Dermis microvascular lymphatic vessel endothelial cell (primary cell): ENCODE measurements at places on chromosomes 7 and 10. TPM values are rescaled to one million over a fixed set of nuclear protein-coding genes. Genes with fewer than 3 reads are reported as not detected.
A peak's percentile ranks its signal among the peaks of the same experiment; 100 is the strongest.

- no peak for DNase-seq
These were observed 13.7 kb upstream of the HOXA13 start for GRCh38 chr7:27213433-27214238.

GRCh38 chr7:1709900-1710299, 39.8 kb downstream of the ELFN1 start:
- DNase-seq = no peak

- no peak for DNase-seq
These were observed 12.0 kb upstream of the NRCAM start for GRCh38 chr7:108468246-108468645.

- no peak for DNase-seq
These were observed 67.5 kb downstream of the DNAJC12 start for GRCh38 chr10:67770537-67770936.

- DNase-seq = no peak
These were observed 6.4 kb downstream of the NOD1 start for GRCh38 chr7:30472081-30472783.

- peak; percentile 51 for DNase-seq
These were observed 97.0 kb downstream of the TPK1 start for GRCh38 chr7:144738708-144739314.

GRCh38 chr7:139823959-139824521, 5.0 kb upstream of the TBXAS1 start:
- DNase-seq = no peak

- DNase-seq = no peak
These were observed 862.5 kb downstream of the KCNMA1 start for GRCh38 chr10:76774987-76775603.

DNA sequence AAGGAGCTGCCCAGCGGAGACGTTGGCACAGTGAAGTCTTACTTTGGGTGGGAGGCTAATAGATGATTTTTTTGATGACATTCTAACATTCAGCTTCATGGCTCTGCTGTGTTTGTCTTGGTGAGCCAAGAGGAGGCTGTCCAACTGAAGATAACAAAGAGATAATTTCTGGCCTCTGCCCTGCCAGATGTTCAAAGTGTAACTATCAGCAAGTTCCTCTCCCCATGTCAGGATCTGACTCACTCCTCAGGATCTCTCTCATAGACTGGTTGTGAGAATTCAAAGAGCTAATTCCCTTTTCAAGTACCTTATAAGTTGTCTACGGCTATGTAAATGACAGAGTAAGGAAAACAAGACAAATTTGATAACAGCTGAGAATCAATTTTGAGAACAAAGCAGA, 1340.9 kb downstream of the XPNPEP1 start:
- no peak for DNase-seq

DNA sequence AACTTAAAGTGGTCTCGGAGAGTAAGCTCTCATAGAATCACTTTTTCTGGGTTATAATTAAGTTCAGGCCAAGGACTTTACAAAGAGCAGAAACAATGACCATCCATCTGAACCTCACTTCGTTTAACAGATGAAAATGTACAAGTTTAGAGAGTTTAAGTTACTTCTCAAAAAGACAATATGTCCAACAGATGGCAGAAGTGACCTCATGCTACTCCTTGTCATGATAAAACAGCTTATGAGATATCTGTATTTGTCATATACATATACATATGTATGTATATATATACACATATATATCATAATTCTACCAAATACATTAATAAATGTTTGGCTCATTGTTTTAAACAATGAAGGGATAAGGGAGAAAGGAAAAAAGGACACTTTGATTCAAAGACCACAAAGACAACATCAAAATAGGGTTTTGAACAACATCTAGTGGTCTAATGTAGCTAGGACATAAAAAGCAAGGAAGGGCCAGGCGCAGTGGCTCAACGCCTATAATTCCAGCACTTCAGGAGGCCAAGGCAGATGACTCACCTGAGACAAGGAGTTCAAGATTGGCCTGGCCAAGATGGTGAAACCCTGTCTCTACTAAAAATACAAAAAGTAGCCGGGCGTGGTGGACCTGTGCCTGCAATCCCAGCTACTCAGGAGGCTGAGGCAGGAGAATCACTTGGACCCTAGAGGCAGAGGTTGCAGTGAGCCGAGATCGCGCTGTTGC, 17.8 kb downstream of the NAPEPLD start:
- DNase-seq = no peak

- no peak for DNase-seq
These were observed 121.5 kb downstream of the SEMA3D start for GRCh38 chr7:85065306-85065705.

- no peak for DNase-seq
These were observed 43.6 kb upstream of the KLF6 start for GRCh38 chr10:3828404-3829155.

GRCh38 chr7:131957338-131958020, 401.1 kb upstream of the PODXL start:
- DNase-seq = no peak

DNA sequence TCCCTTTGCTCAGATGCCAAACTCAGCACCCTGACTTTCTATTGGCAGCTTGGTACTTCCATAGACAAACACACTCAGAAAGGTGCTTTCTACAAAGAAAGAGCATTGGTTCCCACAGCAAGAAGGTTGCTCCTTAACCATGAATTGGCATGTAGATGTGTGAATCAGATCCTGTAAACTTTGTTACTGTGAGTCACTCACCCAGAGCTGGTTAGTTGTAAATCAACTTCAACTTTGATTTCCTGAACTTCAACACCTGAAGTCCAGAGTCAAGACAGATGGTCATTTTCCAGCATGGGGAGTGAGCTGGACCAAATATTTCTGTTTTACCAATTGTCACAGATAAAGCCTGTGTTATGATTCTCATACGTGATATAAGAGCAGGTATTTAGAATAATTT, 797.2 kb downstream of the TNS3 start:
- DNase-seq = no peak

DNA sequence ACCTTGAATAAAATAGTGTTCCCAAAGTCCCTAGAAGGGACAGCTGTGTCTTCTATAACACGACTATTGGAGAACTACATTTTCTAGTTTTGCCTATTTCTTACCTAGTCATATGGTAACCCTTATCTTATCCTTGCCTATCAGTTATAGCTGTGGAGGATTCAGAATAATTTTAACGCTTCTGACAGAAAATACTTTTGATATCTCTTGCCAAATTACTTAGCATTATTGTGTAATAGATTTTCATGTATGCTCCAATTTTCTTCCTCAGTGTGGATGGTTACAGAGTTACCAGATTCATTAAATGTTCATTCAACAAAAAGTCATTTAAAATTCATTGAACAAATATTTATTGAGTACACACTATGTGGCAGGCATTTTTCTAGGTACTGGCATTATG, 34.6 kb upstream of the LSM8 start:
- DNase-seq = no peak

GRCh38 chr7:105647591-105647990, 66.3 kb upstream of the EFCAB10 start:
- no peak for DNase-seq

- no peak for DNase-seq
These were observed 24.0 kb downstream of the WAPL start for GRCh38 chr10:86497621-86498020.

- DNase-seq = no peak
These were observed 1.4 kb downstream of the BTAF1 start for GRCh38 chr10:91925022-91925320.

DNA sequence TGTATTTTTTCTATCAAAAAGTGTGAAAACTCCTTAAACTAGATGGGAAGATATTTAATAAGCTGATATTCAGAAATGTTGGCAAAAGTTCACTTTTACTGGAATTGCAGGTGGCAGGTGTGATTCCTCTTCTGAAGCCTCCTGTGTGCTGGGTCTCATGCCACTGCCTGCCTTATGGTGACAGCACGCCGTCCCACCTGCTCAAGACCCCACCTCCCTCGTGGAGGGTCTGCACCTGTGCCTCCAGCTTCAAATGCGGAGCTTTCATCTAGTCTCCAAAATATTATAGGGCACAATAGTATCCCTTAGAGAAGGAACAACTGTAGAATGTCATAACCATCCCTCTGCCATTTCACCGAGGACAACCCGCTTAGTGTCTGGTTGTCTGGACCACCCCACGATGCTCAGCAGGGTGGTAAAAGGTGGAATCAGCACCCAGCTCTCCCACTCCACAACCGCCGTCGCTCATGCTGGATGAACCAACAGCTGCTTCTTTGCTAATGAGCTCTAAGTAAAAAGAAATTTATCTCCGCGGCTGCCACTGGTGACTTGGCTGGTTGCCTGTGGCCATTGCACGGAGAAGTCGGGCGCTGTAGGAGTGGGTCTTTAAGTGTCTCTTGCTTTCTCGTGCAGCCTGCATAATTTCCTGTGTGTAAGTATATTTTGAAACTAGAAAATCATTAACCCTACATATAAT, 119.3 kb upstream of the TCERG1L start:
- no peak for DNase-seq

GRCh38 chr7:152544481-152544927, 108.7 kb upstream of the KMT2C start:
- no peak for DNase-seq

The WDR86 gene
- total RNA-seq = not detected in 2 replicates

The VSIR gene
- 12.2 and 14.2 TPM in 2 replicates for total RNA-seq

The PIP gene
- total RNA-seq = not detected in 2 replicates

The ANXA8L1 gene
- total RNA-seq = not detected in 2 replicates

The HTR7 gene
- total RNA-seq = under 0.01 and 0.13 TPM in 2 replicates

The FMC1 gene
- 8.9 and 16.6 TPM in 2 replicates for total RNA-seq

The DENND2A gene
- 0.64 and 0.89 TPM in 2 replicates for total RNA-seq

The MINDY4 gene
- 1.3 and 1.5 TPM in 2 replicates for total RNA-seq

The SRRM3 gene
- 1.3 and 3.3 TPM in 2 replicates for total RNA-seq
